Ascending aorta (tissue), 2 donors: ENCODE measurements at places on chromosomes 1 and 21. TPM values are rescaled to one million over a fixed set of nuclear protein-coding genes. Genes with fewer than 3 reads are reported as not detected.

DNA sequence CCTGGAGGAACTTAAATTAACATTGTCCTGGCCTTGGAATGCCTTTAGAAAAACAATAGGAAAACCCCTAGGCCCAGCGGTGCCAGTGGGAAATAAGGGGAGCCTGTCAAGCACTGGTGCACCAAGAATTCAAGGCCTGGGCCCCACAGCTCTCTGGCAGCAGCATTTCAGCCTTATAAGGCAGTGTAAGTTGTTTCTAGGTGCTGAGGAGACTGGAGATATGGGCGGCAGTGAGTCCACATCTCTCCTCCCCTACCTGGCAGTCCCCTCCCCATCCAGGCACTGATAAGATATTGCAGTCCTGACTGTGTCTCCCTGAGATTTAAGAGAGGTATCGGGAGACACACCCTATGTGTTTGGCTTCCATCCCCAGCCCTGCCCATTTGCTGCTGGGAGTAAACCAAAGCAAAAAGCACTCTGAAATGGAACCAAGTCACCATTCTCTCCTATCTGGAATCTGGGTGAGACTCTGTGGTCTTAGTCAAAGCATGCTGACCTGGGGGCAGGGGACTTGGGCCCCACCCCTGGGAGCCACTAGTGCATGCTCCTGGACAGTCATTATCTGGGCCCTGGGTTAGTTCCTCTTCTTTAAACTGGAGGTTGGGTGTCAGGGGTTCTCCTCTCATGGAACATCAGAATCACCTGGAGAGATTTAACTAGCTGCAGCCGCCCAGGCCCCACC lies 30.5 kb downstream of the DEGS1 start:
- H3K4me1 ChIP-seq: no peaks in the 10 kb centered on the region
- H3K4me3 ChIP-seq: no peak overlapping the region
- H3K27me3 ChIP-seq: no peaks in the 10 kb centered on the region
- H3K36me3 ChIP-seq: no peaks in the 10 kb centered on the region
- DNase-seq: no peak

DNA sequence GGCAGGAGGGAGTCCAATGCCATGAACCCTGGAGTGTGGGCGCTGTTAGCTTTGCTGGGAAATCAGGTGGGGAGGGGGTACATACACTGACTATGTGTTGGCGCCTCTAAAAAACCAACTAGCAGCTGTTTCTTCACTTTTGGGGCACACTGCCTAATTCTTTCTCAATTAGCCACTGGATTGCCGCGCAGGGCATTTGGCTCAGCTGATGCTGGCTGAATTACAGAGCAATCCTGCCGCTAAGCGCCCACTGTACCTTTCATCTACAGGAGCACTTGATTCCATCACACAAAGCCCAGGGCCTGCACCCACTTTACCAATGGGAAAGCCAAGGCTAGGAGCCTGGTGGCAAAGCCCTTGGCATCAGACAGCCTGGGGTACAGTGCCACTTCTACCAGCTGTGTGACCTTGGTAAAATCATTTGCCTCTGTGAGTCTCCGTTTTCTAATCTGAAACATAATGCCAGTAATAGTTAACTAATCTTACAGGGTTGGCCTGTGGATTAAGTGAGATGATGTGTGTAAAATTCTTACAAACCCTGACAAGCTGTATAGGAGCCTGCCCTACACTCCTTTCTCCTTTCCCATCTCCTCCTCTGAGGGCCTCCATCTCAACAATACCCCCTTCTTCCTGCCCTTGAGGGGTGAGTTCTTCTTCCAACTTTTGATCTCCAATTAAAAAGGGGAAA lies 59.0 kb downstream of the UBE2T start:
- no peaks in the 10 kb centered on the region for H3K27me3 ChIP-seq
- H3K4me3 ChIP-seq: no peak overlapping the region

DNA sequence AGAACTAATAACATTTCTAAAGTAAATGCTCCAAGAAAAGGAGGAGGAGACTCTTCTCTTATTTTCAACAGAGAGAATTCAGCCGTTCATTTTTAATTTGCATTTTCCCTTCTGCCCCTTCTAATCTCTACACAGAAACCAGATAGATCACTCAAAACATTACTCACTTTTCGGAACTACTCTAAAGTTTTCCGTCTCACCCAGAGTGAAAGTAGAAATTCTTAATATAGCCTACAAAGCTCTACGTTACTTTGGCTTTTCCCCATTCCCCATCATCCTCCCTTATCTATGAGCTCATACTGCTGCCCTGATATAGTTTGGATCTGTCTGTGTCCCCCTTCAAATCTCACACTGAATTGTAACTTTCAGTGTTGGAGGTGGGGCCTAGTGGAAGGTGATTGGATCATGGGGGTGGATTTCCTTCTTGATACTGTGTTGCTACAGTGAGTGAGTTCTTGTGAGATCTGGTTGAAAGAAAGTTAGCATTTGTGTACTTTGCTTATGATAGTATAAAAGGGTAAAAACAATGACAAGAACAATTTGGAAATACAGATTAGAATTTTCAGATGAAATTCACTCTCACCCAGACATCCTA lies 188.2 kb downstream of the AMY1C start:
- H3K36me3 ChIP-seq: no peaks in the 10 kb centered on the region
- no peak for DNase-seq
- no peak overlapping the region for H3K4me3 ChIP-seq
- H3K27ac ChIP-seq: no peak overlapping the region
- H3K4me1 ChIP-seq: no peaks in the 10 kb centered on the region

DNA sequence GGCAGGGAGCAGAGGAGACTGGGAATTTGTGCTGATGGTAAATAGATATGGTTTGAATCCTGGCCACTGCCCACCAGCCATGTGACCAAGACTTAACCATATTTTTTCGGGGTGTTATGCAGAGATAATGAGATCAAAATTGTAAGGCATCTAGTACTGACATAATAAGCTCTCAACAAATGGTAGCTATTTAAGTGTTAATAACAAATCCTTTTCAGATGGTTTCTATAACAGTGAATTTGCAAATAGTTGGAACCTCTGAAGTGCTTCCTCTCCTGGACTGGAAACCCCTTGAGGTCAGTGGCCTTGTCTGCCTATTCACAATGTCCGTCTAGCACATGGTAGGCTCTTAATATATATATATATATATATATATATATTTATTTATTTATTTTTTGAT lies 64.7 kb downstream of the MDM4 start:
- no peak overlapping the region for H3K4me3 ChIP-seq
- peaks cover 3% of the 10 kb centered on the region for H3K4me1 ChIP-seq
- no peaks in the 10 kb centered on the region for H3K36me3 ChIP-seq
- DNase-seq: no peak
- no peak overlapping the region for H3K27ac ChIP-seq

GRCh38 chr1:15956150-15956549 lies 19.8 kb downstream of the ZBTB17 start:
- H3K36me3 ChIP-seq: peaks cover 5% of the 10 kb centered on the region
- DNase-seq: no peak
- no peak overlapping the region for H3K4me3 ChIP-seq
- H3K27me3 ChIP-seq: no peaks in the 10 kb centered on the region
- peak overlapping the region; percentile 64 for H3K27ac ChIP-seq

- DNase-seq: no peak
- no peaks in the 10 kb centered on the region for H3K27me3 ChIP-seq
- H3K27ac ChIP-seq: no peak overlapping the region
- H3K4me1 ChIP-seq: no peaks in the 10 kb centered on the region
- no peaks in the 10 kb centered on the region for H3K36me3 ChIP-seq
- no peak overlapping the region for H3K4me3 ChIP-seq
Measured at GRCh38 chr1:234839663-234840062, 229.7 kb upstream of the IRF2BP2 start.

GRCh38 chr1:20981915-20982314 lies 194.8 kb downstream of the EIF4G3 start:
- no peak for DNase-seq
- H3K27me3 ChIP-seq: no peaks in the 10 kb centered on the region
- H3K27ac ChIP-seq: no peak overlapping the region

DNA sequence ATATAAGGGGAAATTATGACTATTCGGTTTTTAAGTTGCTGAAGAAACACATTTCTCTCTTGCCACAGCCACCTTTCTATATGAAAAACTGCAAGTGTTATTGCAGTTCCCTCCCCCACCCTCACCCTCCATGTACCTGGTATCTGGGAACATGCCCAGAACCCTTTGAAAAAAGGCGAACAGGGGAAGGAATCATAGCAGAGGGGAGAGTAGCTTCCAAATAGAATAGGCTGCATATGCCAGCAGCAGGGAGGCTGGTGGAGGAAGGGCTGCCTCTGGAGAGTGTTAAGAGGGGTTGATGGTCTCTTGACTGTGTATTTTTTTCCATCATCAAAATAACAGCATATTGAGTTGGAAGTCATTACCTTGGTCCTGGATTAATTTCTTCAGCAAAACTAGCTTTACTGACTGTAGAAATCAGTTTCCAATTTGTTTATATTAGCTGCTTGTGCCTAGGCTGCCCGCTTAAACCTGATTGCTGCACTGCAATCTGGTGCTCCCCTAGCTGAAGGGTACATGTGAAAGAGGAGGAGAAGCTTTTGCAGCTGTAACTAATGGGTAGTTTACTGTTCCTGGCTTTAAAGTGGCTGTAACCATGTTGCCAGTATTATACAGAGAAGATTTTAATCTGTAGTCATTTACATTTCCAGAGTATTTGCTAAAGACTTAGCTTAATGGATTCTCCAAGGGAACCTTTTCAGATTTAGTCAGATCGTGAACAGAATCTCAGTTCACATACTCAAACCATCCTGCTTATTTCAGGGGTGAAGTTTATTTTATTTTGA lies 22.7 kb downstream of the AHCYL1 start:
- no peak overlapping the region for H3K4me3 ChIP-seq
- no peaks in the 10 kb centered on the region for H3K27me3 ChIP-seq
- peaks cover 18% of the 10 kb centered on the region for H3K4me1 ChIP-seq
- H3K36me3 ChIP-seq: peaks cover 31% of the 10 kb centered on the region
- H3K27ac ChIP-seq: no peak overlapping the region

DNA sequence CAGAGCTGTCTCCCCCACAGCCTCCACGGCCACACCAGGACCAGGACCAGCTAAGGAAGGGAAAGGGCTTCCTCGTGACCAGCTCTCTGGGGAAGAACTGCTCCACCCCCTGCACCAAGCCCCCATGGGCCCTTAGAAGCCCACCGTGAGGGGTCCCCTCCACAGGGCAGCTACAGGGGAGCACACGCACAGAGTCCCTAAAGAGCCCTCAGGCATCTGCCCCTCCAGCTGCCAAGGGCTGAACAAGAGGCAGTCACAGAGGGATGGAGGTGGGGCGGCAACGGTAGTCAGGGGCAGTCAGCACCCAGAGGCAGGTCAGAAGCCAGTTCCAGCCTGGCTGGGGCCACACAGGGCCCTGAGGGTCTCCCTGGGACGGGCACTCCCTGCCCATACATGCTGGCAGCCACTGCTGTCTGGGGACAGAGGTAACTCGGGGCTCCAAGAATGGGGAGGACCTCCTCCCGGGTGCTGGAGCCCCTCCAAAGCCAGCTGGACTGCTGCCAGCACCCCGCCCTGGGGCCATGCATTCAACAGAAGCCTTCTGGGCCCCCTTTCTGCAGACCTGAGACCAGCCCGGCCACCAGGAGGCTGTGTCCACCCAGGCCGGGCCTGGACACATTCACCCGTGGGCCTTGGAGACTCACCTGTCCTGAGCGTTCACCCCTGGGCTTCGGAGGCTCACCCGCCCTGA lies 18.7 kb downstream of the SLC19A1 start:
- H3K27me3 ChIP-seq: no peaks in the 10 kb centered on the region
- peak; percentile 44 for DNase-seq
- H3K27ac ChIP-seq: no peak overlapping the region
- H3K4me3 ChIP-seq: no peak overlapping the region
- no peaks in the 10 kb centered on the region for H3K4me1 ChIP-seq

- H3K27ac ChIP-seq: no peak overlapping the region
- no peaks in the 10 kb centered on the region for H3K4me1 ChIP-seq
- H3K36me3 ChIP-seq: peaks cover 4% of the 10 kb centered on the region
- H3K27me3 ChIP-seq: no peaks in the 10 kb centered on the region
- DNase-seq: no peak
Measured at GRCh38 chr1:243388276-243388675, 132.4 kb downstream of the SDCCAG8 start.

DNA sequence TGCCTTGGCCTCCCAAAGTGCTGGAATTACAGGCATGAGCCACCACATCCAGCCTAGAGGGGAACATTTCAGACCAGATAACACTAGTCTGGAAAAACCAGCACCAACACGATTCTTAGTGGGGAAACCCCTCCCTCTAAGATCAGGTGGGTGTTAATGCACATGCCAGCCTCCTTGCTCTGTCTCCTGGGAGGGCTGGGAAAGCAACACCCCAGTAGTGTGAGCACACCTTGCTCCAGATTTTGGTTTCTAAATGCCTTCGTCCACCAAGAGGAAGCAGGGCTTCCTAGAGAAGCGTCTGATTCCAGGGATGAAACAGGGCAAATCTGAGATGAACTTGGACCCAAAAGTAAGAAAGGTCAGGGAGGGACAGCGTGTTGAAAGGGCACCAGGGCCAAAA lies 2.2 kb upstream of the KRTAP10-4 start:
- H3K4me3 ChIP-seq: no peak overlapping the region
- DNase-seq: no peak
- H3K4me1 ChIP-seq: no peaks in the 10 kb centered on the region
- no peaks in the 10 kb centered on the region for H3K27me3 ChIP-seq
- H3K27ac ChIP-seq: no peak overlapping the region

DNA sequence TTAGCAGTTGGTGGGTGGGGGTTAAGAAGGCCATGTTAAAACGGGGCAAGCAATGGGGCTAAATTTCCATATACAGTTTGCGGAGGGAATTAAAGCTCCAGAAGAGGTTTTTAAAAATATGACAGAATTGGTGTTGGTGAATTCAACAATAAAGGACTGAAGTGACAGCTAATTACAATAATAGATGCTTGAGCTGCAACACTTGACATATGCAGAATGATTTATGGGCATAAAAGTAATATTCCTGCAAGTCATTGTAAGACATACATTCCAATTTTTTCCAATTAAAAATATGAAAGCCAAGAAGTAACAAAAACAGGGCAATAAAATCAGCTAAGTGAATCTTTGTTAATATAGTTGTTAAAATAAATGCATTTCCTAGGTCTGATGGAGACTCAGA lies 202.2 kb upstream of the MAP1LC3C start:
- no peak for DNase-seq
- no peak overlapping the region for H3K27ac ChIP-seq
- H3K27me3 ChIP-seq: no peaks in the 10 kb centered on the region

- no peak overlapping the region for H3K4me3 ChIP-seq
- H3K36me3 ChIP-seq: no peaks in the 10 kb centered on the region
- no peak overlapping the region for H3K27ac ChIP-seq
- DNase-seq: no peak
- no peaks in the 10 kb centered on the region for H3K4me1 ChIP-seq
Measured at GRCh38 chr1:186930238-186930637, 101.5 kb downstream of the PLA2G4A start.

GRCh38 chr1:11657654-11658053 lies 3.0 kb downstream of the FBXO44 start:
- H3K4me1 ChIP-seq: peaks cover 10% of the 10 kb centered on the region
- DNase-seq: no peak
- no peak overlapping the region for H3K4me3 ChIP-seq
- H3K27me3 ChIP-seq: no peaks in the 10 kb centered on the region
- H3K27ac ChIP-seq: no peak overlapping the region

The LRRC71 gene
- not detected for total RNA-seq

The WDTC1 gene
- total RNA-seq: 36.2 TPM

The PCSK9 gene
- total RNA-seq: not detected

The SHISA4 gene
- 62.5 TPM for total RNA-seq
